ENCODE measurements at places on chromosomes 13 and 19.
A peak's percentile ranks its signal among the peaks of the same experiment; 100 is the strongest.

- DNase-seq = no peak
Observed at GRCh38 chr13:72782717-72783116, 784 bp downstream of the PIBF1 start.

- DNase-seq = no peak
Observed at GRCh38 chr19:35760711-35761349, 2.9 kb downstream of the PROSER3 start.

DNA sequence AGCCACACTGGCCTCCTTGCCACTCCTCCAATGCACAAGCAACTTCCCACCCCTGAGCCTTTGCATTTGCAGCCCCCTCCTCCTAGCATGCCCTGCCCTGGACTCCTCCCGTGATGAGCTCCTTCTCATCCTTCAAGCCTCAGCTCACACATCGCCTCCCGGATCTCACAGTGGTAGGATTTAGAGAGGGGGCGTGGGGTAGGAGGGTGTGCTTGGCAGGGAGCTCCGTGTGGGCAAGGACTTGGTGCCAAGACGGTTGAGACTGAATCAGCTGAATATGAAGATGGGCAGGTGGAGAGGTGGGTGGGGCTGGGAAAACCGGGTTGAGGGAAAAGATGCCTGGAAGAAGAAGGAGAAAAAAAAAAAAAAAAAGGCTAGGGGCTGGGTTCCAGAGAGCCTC lies 48.4 kb upstream of the ZNRF4 start:
- no peak for DNase-seq

- DNase-seq = peak; percentile 65
Observed at GRCh38 chr19:46992699-46993535, 26.7 kb upstream of the NPAS1 start.

Measured in right cardiac atrium (tissue), 5 donors.